Stimulated activated CD4-positive, alpha-beta T cell treated with anti-CD3 and anti-CD28 coated beads, Interleukin-1b, Interleukin-23, amount 100 ng/mL, for 1 hour (primary cell): ENCODE measurements at places on chromosomes 13 and 19.

DNA sequence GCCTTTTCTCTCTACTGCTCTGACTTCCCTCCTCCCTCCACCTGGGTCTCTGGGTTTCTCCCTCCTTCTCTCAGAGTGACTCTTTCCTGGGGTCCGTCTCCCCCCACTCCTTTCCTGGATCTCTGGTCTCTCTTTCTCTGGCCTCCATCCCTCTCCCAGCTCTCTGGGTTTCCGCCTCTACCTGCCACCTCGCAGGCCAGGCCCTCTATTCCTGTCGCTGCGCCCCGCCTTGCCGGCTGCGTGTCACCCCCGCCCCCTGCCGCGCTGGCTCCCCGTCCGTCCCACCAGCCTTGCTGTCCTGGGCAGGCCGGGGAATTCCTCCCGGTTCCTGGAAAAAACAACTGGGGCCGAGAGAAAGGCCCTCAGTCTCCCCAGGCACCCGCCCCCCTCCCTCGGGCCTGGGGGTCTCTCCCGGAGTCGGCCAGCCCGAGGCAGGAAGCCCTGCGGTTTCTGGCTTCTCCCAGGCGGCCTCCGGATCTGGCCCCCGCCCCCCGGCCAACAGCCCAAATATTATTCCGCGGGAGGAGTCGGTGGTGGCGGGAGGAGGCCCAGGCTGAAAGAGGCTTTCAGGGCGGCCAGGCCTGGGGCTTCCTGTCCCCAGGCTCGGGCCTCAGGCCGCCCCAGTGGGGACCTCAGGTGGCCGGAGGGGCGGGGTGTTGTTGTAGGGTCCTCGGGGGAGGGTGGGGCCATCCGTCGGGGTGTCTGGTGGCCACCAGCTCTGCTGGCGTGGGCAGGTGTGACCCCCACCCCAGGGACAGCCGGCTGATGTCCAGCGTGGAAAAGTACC, 9.3 kb downstream of the IRF2BP1 start:
- no peak for DNase-seq

GRCh38 chr13:107873926-107874325, 341.4 kb downstream of the LIG4 start:
- DNase-seq, result no peak

DNA sequence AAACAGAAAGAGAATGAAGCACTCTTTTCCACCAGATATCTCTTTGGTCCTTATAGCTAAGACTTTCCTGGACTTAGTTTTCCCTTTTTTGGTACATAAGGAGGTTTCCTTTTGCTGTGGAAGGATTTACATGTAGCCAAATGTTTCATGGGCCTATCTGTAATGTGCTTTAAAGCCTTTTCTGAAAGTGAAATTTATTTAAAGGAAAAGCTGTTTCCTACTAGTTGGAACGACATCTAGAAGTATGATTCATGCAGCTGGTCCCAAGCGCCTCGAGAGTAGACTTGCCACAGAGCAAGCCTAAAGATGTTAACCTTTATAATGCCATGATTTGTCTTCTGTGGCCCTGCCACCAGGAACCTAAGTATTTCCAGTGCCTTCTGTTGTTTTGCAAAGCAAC, 390.3 kb downstream of the DLEU7 start:
- DNase-seq, result no peak

GRCh38 chr19:17679526-17680229, 8.5 kb downstream of the UNC13A start:
- no peak for DNase-seq

DNA sequence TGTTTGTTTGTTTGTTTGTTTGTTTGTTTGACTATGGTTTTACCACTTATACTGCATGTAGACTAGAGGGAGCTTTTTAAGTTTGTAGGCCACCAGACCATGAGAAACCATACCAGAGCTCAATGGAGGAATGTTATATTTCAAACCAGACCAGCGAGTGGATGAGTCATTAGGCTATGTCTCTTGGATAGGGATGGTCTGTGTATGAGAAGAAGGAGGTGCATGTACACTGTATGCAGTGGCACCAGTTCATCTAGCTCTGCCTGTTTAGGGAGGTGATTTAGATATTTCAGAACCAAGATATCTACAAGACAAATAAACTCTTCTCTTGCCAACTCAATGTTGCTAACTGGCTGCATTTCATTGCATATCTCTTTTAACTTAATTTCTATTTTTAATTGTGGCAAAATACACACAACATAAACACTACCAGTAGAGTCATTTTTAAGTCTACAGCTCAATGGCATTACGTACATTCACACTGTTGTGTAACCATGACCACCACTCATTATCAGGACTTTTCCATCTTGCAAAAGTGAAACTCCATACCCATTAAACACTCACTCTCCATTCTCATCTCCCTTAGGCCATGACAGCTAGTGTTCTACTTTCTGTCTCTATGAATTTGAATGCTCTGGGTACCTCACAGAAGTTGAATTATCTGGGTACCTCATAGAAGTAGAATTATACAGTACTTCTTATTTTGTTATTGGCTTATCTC, 29.2 kb downstream of the SYDE1 start:
- no peak for DNase-seq

DNA sequence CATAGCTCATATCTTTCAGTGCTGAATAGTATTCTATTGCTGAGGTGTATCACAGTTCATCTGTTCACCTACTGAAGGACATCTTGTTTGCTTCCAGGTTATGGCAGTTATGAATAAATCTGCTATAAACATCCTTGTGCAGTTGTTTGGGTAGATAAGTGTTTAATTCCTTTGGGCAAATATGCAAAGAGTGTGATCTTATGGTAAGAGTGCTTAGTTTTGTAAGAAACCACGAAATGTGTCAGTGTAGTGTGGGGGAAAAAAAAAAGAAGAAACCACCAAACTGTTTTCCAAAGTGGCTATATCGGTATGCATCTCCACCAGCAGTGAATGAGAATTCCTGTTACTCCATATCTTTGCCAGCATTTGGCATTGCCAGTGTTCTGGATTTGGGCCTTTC, 93.3 kb downstream of the PIBF1 start:
- no peak for DNase-seq

GRCh38 chr13:49098771-49099512, 121.2 kb upstream of the MLNR start:
- DNase-seq, result no peak

GRCh38 chr19:57016491-57016890, 103.3 kb upstream of the USP29 start:
- DNase-seq, result no peak

- no peak for DNase-seq
Measured at GRCh38 chr13:30721936-30722335, 13.4 kb upstream of the ALOX5AP start.

DNA sequence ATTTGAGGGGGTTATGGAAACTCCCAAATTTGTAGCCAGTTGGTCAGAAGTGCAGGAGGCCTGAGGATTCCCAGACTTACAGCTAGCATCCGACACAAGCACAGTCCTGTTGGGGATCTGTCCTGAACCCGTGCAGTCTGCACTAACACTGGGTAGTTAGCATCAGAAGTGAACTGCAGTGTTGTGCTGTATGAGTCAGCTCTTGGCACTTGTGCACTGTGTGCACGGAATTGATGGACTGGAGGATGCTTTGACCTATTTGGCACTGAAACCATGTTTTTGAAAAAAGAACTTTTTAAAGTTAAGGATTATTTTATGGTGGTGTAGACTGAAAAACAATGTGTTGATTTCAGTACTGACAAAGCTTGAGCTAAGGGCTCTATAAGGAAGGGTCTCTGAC, 279.0 kb downstream of the NHLRC3 start:
- no peak for DNase-seq

DNA sequence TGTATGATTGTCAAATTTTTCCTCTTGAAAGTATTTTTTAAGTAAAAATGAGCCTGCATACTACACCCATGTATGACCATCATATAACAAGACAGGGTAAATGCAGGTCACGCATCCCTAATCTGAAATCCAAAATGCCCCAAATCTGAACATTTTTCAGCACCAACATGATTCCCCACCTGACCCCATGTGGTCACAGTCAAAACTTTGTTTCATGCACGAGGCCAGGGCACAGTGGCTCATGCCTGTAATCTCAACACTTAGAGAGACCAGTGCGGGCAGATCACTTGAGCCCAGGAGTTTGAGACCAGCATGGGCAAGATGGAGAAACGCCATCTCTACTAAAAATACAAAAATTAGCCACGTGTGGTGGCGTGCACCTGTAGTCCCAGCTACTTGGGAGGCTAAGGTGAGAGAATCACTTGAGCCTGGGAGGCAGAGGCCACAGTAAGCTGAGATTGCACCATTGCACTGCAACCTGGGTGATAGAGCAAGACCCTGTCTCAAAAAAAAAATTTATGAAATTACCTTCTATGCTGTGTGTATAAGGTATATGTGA, 63.7 kb upstream of the NPAS1 start:
- DNase-seq, result no peak

DNA sequence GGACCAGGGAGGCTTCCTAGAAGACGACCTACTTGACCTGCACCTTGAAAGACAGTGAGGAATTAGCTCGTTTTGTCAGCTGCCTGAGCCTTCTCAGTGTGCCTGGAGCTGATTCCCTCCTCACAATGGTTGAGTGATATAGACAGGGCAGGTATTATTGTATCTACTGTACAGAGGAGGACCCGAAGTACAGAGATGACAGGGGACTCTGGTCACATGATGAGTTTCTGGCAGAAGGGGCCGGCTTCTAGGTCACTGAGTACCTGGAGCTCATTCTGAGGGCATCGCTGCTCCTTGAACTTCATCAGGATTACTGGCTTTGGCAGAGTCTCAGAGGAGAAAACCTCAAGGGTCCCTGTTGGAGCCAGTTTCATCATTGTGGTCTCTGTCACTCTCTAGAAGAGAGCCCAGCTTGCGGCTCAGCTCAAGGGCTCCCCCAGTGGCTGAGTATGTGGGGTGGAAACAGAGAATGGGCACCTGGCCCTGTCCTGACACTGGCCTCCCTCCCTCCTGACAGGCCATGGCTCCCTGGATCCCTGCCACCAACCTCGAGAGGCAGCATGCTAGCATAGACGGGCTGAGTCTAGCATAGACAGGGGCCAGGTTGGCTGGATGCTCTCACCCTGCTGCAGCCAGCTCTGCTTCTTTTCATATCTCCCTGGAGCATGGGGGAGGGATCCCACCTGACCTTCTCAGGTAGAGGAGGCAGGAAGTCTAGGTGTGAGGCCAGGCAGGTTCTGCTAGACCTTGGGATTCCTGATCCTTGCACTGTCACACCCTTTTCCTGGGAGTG, 38.7 kb downstream of the NFIX start:
- DNase-seq, result peak; percentile 33

GRCh38 chr19:2974342-2975041, 2.9 kb upstream of the TLE6 start:
- no peak for DNase-seq

DNA sequence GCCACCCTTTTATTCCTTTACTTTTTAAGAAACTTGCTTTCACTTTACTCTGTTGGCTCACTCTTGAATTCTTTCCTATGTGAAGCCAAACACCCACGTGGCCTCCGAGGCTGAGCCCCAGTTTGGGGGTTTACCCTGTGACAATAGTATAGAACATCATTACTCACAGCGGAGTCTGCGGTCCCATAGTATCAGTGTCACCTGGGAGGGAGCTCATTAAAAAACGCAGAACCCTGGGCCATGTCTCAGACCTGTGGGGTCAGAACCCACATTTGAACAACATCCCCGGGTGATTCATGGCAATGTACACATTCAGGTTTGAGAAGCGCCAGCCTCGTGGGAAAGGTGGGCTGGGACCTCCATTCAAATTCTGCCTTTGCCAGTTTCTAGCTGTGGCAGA, 36.0 kb upstream of the UBL3 start:
- no peak for DNase-seq
